ENCODE measurements at places on chromosomes 4 and X.

GRCh38 chr4:104915864-104916263 is 230.8 kb upstream of the TET2 start:
- no peak for DNase-seq

DNA sequence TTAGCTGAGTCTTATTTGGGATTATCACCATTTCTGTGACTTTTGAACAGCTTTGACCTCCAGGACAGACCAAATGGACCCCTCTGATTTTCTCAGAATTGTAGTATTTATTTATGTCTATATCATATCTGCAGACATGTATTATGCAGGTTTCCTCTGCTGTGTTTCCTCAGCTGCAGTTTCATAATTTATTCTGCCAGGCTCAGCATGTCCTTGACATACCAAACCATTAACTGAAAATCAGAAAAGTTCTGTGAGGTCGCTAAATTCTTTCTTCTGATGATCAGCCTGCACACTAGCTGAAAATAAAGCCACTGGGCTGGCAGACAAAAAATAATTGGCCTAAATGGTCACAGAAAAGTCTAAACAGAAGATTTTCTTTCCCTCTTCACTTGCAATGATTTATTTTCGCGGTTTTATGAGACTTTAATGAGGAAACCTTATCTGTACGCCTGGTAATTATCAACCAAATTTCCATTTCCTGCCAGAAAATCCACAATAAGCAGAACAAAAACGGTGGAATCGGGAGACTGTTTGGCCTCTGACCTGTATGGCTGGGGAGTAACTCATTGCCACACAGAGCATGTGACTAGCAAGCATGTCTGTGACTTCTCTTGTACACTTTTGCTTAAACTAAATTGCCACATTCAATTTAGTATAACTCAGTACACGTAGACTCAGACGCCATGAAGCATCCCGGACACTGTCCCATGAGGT is 150.9 kb downstream of the ENPP6 start:
- DNase-seq = no peak

GRCh38 chr4:15164571-15164970 is 162.3 kb downstream of the CPEB2 start:
- no peak for DNase-seq

DNA sequence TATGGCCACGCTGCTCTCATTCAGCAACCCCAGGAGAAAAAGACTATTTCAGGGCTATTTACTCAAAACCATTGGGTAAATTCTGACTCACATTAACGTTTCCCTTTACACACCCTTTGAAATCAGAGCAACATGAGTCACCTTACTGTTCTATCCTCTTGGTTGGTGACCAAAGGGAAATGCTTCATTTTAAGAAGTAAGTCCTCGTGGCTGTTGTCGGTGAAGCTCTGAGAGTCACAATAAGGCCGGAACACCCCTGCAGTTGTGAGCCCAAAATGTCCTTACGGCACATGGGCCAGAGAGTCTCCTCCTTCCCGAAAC is 56.3 kb upstream of the SPRY1 start:
- no peak for DNase-seq

GRCh38 chr4:161894014-161894413 is 269.8 kb downstream of the FSTL5 start:
- no peak for DNase-seq

DNA sequence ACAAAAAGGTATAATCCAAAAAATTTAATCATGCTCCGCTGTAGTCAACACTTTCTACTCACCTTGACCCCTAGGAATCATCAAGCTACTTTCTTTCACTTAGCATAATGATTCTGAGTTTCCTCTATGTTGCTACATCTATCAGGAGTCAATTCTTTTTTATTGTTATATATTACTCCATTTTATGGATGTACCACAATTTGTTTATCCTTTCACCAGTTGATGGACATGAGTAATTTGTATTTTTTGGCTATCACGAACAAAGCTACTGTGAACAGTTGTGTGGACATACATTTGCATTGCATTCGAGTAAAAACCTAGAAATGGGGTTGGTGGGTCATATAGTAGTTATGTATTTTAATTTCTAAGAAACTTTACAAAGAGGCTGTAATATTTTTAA is 102.9 kb downstream of the PRSS12 start:
- no peak for DNase-seq

- DNase-seq = no peak
Measured at GRCh38 chrX:26253526-26253925, 37.6 kb downstream of the MAGEB5 start.

- DNase-seq = no peak
Measured at GRCh38 chr4:122731676-122732075, 828 bp upstream of the BBS12 start.

DNA sequence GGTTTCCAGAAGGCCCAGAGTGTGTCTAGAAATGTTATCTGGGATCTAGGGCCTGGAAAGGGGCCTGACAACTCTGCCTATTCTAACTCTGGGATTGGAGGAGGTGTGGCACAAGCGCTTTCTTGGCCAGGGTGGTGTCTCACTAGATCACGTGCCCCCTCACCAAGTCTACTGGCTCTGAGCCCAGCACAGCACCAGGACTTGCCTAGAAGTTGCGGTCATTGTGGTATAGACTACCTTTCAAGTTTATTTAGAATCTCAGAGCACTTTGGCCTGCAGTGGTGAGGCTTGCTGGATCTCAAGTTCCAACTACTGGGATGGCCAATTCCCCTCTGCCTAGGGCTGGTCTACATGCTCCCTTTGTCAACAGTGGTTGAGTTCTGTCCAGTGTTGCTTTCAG is 223.3 kb upstream of the MAGEB2 start:
- DNase-seq = no peak

DNA sequence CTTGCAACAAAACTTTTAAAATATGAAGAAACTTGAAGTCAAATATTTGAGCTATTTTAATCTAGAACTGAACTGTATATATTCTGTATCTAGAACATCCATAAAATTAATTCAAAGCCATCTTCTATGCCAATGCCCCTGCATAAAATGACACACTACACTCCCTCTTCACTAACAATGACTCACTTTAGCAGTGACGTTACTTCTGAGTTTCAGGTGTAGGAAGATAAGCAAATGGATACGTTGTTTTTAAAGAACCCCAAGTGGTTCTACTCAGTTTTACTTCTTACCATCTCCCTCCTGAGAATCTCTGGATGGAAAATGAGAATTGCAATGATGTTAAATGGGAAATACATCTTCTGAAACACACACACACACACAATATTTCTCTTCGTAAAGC is 45.2 kb downstream of the CXXC4 start:
- DNase-seq = no peak

GRCh38 chrX:129965166-129965565 is 17.3 kb upstream of the BCORL1 start:
- DNase-seq = no peak

- no peak for DNase-seq
Measured at GRCh38 chrX:103441878-103442535, 65.7 kb downstream of the BEX3 start.

Measured in hindlimb muscle (tissue), 1 donor.